Hematopoietic multipotent progenitor cell treated with erythropoietin and hydrocortisone succinate and interleukin-3 and kit ligand, for 8 days (in vitro differentiated cells): ENCODE measurements at places on chromosomes 12 and 14.

DNA sequence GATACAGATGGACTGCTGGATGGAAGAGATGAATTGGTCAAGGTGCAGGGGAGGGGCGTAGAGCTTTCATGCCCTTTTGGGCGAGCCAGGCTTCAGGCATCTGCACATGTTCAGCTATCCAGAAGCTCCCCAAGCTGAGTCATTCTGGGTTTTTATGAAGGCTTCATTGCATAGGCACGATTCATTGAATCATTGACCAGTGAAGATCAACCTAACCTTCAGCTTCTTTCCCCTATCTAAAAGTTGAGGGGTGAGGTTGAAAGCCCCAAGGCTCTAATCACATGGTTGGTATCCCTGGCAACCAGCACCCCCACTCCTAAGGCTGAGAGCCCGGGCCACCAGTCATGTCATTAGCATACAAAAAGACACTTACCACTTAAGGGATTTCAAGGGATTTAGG lies 36.3 kb downstream of the RPS29 start:
- no peak for DNase-seq

GRCh38 chr14:95896498-95897135 lies 20.0 kb downstream of the TUNAR start:
- no peak for DNase-seq

DNA sequence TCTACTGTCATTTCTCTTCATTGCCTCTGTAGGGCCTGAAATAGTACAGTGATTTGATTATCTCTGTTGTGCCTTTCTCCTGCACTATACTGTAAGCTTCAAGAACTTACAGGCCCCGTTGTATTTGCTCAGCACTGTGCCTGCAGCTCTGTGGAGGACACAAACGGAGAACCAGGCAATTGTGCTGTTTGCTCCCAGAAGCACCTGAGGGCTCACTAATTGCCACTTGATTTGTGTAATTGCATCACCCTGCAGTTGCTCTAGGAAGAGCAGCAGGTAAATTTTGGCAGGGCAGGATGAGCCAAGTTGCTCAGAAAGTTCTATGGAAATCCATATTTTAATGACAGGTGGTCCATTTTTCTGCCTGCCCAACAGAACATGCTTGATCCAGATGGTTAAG lies 11.6 kb upstream of the KRT82 start:
- no peak for DNase-seq

DNA sequence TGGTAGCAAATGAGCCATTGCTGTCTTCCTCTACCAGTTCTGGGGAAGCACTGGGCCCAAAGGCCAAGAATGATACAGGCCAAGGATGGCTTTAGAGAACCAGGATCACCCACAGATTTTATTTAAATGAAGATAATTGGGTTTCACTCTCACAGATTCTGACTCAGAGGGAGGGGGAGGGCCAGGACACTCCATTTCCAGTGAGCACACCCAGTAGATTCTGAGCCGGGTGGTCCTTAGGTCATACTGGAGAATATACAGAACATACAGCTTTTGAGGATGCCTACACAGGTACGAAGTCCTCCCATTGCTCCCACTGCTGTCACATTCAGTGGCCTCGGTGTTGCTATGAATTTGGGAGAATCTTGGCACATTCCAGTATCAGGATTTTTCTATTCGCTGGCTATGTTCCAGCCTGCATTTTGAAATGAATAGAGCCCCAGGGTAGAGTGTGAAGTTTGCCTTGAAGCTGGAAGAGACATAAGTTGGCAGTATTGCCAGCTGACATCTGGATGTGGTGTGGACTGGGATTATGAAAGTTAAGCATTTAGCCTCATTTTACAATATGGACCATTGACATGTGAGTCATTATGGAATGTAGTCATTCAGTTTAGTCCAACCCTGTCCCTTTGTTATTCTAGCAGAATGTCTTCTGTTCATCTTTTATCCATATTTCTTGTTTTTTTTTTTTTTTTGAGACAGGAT lies 45.8 kb upstream of the POC1B start:
- DNase-seq, result no peak

GRCh38 chr12:104219361-104219892 lies 3.8 kb downstream of the TXNRD1 start:
- peak; percentile 61 for DNase-seq

- DNase-seq, result no peak
Observed at GRCh38 chr12:25789541-25789944, 168.9 kb upstream of the RASSF8 start.

GRCh38 chr12:3670083-3670620 lies 82.8 kb downstream of the CRACR2A start:
- no peak for DNase-seq

DNA sequence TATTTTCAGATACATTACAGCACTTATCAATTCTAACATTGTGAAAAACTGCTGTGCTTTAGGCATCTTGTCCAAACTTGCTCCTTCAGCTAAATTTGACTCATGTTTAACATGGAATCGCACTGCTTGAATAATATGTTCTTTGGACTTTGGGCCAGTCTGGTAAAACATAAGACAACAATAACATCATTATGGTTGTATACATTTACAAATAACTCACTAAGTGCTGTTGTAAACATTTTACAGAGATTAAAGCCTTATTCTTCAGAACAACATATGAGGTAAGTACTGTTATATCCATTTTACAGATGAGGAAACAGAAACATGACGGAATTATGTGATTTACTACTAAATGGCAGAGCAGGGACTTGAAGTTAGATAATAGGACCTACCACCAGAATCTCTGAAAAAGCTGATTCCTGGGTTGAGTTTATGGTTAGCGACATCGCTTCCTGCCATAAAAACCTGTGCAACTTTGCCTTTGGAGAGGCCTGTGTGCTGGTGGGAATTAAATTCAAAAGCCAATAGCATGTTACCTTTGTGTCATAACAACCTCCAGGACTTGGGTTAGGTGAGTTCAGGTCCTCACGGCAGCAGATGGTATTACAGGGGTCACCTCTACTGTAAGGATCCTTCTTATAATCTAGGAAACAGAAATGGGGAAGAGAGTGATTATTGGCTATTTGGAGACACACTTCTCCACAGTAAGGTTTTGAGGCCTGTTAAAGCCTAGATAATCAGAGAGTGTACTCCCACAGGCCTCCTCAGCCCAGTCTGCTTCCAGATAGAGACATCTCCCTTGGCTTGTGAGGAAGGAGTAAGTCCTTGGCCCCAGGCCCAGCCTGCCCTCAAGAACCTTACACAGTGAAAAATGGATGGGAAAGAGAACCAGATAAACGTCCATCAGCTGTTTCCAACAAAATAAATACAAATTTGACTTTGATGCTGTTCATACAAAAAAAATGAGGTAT lies 61.8 kb downstream of the PLBD1 start:
- peak; percentile 64 for DNase-seq

GRCh38 chr14:87508333-87508732 lies 484.6 kb downstream of the GALC start:
- no peak for DNase-seq

DNA sequence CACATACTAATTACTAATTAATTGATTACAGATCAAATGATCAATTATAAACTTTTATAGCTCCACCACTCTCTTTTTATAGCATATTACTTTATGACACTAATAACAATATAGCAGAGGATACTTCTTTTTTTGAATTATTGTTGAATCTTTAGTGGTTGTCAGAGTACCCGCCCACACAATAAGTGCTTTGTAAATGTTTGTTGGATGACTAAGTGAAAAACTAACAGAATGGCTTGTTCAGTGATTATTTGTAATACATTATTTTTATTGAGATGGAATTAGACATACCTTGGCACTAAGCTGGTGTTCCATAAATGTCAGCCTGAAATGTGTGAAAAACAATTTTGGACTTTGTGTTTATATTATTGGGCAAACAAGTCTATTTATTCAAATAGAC lies 670.5 kb upstream of the ATXN7L3B start:
- DNase-seq, result no peak

DNA sequence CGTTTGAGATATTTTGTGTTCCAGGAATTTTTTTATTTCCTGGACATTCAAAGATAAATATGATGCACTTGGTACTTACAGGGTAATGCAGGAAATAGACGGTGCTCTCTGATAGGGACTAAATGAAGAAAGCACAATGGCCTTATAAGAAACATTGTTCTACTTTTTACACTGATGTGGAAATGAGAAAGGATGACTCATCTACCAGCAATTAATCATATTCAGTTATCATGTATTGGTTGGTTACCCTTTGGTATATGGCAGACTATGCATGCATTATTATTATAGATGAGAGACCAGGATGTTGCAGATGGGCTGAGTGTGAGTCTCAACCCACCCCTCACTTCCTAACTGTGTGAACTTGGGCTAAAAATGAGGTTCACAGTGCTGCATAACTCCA lies 222.2 kb downstream of the FLRT2 start:
- DNase-seq, result no peak

GRCh38 chr14:70919774-70920173 lies 12.5 kb downstream of the PCNX1 start:
- no peak for DNase-seq

DNA sequence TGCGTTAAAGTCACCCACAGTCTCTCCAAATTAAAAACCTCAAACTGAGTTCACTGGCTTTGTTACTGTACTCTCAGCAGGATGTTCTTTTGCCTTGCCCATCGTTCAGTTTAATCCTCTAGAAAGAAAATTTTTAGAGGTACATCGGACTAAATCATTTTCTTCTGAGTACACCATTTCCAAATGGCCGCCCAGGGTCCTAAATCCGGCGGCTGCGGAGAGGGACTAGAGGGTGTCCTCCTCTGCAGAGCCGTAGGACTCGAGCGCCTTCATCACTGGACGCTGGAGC lies 1.4 kb downstream of the LIN7A start:
- DNase-seq, result no peak

DNA sequence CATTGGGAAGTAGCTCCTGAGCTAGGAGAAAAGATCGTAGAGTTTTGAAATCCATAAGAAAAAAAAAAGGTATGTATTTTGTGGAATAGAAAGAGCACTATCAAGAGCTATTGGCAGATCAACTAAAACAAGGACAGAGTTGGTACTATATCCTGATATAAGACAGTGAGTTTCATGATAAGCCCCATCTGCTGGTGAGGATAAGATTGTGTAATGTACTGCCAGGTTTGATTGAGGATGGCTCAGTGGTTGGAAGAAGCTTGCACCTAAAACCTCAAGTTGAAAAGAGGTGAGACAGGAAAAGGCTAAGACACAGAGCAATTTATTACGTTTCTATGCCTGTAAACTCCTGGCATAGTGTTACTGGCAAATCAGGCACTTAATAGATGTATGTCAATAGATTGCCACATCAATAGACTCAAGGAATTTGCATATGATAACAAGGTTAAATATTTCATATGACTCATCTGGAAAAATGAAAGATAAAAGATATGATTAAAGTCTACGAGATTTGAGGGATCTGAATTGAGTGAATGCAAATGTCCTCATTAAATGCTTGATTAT lies 525.6 kb downstream of the FLRT2 start:
- peak; percentile 4 for DNase-seq

GRCh38 chr14:64035143-64035542 lies 182.3 kb downstream of the SYNE2 start:
- no peak for DNase-seq

DNA sequence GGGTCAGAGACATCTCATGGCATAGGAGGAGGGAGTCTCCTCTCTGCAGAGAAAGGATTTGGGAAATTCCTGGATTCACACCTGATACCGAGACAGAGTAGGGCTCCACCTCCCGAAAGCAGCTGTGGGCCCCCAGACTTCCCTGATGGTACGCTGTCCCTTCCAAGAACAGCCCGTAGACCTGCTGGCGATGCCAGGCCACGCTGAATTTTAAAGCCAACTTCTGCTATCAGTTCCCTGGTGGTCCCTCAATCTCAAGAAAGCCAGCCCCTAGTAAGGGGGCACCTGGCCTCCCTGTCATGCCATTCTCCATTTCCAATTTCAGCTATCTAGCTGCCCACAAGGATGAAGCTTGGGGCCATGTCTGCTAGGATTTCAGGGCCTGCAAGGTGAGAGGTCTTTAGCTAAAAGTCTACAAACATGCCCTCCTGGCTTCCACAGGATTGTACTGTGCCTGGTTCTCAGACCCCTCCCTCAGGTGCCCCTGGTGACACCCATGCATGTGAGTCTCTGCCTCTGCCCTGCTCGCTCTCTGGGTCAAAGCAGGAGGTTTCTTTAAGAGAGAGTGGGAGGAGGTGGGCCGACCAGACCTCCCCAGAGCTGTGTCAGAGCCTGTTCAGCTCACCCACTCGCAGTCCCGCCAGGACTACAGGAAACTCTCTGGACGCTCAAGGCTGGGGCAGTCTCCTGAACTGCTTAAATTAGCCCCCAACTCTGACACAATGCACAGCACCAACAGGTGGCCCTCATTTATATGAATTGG lies 30.5 kb downstream of the ANO2 start:
- DNase-seq, result no peak

- no peak for DNase-seq
Observed at GRCh38 chr14:82047777-82048470, 514.3 kb upstream of the SEL1L start.

GRCh38 chr14:95547272-95547625 lies 12.4 kb downstream of the GLRX5 start:
- no peak for DNase-seq

DNA sequence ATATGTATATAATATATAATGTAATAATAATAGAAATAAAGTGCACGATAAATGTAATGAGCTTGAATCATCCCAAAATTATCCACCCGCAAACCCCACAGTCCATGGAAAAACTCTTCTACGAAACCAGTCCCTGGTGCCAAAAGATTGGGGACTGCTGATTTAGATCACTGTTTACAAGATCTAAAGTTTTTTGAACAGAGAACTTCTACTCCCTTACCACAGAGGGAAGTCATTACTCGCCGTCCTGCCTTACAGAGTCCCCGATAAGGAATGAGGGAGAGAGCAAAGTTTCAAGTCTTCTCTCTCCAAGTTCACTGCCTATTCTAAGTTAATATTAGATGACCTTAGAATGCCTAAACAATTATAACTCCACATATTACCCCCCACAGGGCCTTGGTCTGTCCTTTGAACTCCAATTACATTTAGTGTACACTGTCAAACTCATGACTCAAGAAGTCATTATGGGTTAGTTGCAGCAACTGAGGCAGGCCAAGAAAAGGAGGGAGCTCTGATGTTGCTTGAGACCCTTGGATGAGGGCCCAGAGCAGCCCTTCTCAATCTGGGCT lies 21.8 kb upstream of the DHRS4 start:
- peak; percentile 54 for DNase-seq

DNA sequence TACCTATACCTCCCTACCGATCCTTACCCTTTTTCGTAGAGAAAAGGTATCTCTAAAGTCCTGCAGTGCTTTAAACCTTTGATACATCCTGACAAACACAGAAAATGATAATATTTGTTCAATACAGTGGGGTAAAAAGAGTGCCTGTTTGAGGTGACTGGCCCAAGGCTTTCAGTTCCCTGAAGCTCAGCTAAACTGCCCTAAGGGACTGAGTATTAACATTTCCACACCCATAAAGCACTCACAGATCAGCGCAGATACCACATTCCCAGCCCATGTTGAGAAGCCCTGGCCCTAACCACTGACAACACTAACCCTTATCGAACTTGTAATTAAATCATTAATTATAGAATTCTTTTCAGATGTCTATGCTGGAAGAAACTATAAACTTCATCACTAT lies 108.7 kb downstream of the DIP2B start:
- no peak for DNase-seq

DNA sequence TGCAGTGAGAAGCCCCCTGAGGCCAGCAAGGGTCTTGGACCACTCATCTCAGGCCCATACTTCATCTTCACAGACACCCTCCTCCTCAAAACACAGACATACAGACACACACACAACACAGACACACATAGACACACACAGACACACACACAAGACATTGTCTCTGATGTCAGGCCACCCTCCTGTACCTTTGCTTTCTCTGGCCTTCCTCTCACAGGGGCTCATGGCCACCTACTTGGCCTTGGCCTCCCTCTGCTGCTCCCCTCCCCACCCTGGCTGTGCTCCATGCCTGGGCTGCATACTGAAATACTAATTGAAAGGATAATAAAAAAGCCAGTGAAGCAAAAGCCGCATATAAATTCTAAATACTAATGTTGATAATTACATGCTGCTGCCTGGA lies 1.6 kb upstream of the SYNDIG1L start:
- no peak for DNase-seq
